ENCODE measurements at places on chromosomes 4 and X.

DNA sequence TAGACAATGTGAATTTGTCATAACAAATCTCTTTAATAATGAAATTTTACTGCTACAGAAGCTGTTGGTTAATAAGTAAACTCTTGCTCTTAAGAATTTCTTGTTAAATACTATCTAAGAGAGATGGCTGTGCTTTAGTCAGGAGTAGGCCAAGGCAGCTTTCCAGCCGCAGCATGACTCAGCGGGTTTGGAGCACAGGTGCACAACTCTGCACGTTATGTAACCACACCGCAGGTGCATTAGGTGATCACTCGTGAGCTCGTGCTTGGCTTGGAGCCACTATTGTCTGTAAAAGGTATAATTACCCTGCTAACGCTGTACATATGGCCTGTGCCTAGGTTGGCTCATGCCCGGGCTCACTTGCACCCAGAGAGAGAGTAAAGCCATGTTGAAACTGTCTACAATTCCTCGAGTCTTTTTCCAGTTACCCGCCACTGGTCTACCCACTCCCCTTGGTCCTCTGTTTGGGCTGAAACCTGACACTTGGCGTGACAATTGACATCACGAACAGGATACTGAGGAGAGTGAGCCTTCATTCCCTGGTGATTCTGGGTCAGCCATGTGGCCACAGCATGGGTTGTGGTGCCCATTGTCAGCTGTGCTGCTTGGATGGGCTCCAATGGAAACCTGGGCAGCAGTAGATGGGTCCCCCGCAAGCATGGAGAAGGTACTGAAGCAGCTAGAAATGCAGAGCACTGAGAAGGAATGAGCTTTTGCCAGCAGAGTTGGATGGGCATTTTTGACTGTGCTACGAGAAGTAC lies 18.4 kb upstream of the ANAPC4 start:
- DNase-seq: no peak

DNA sequence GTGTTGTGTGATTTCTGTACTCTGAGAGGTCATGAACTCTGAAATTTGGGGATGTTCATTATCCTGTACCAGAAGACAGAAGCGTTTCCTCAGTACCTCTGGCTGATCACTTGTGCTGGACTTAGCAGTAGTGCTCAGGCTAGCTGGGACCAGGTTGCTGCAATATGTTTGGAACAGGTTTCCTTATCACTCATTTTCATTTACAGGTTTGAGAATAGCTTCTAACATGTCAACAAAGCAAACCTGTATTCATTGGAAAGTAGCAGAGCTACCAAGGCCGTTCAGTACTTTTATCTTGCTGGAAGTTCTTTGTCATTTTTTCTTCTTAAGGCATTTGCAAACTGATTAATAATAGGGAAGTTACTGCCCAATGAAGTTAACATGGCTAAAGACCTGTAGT lies 242.9 kb upstream of the ANKRD50 start:
- DNase-seq: no peak

GRCh38 chr4:72641611-72642010 lies 72.6 kb upstream of the ADAMTS3 start:
- DNase-seq: no peak

- no peak for DNase-seq
Measured at GRCh38 chr4:175418516-175418915, 393.5 kb downstream of the GPM6A start.

GRCh38 chrX:141969706-141970105 lies 66.0 kb downstream of the MAGEC1 start:
- DNase-seq: no peak

DNA sequence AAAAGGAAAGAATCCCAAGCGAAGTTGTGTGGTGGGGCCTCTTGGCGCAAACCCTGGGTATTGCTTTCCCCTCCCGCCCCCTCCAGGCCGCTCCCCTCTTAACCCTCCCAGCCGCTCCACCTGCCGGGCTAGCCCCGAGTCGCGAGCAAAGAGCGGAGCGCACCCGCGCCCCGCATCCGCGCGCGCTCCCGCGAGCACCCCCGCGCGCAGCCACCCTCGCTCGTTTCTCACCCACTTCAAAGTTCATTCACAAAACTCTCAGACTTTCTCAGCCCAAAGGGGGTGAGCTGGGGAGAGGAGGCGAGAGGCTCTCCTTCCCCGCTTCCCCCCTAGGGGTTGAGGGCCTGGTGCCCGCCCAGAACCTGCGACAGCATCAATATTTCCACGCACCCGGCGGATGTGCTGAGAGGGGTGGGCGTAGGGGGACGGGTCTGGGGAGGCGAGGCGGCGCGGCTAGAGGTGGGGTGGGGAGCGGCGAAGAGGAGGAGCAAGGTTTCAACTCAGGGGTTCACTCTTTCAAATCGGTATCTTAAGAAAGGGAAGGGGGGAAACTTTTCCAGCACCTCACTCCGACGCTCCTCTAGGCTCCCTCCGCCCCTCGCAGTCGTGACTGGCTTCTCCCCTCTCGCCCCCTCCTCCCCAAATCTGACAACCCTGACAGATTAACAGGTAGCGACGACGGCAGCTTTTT lies 1.8 kb downstream of the MAML3 start:
- DNase-seq: peak; percentile 87

DNA sequence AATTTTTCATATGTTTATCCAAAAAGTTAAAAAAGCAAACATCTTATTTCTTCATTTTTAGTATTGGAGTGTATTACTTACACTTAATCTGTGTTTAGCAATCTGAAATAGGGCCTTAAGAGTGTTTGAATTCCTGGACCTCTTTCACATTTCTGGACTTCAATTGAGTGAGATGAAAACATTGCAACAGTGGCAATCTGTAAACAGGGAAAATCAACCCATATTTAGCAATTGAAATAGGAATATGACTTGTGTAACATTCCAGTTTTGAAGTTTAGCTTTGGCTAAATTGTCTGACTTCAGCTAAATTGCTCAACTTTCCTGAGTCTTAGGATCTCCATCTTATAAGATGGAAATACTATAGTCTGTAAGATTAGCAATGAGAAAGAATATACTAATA lies 34.6 kb upstream of the FHL1 start:
- DNase-seq: no peak

DNA sequence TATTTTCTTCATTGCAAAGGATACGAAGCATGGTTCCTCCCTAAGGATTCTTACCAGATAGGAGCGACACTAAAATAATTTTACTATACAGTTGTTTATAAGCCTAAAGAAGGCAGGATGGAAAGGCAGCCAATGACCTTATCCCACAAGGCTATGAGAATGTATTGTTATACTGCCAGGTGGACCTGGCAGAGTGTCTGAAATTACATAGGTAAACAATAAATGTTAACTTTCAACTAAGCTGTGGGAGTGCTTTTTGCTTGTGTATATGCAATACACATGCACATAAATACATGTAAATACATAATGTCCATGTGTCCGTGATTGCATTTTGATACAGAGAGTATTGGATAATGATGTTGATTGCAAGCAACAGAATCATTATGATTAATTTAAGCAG lies 850.6 kb downstream of the CENPC start:
- DNase-seq: no peak

- no peak for DNase-seq
Measured at GRCh38 chr4:37268319-37268718, 23.8 kb downstream of the NWD2 start.

GRCh38 chrX:9665113-9665512 lies 100.5 kb downstream of the GPR143 start:
- DNase-seq: no peak

DNA sequence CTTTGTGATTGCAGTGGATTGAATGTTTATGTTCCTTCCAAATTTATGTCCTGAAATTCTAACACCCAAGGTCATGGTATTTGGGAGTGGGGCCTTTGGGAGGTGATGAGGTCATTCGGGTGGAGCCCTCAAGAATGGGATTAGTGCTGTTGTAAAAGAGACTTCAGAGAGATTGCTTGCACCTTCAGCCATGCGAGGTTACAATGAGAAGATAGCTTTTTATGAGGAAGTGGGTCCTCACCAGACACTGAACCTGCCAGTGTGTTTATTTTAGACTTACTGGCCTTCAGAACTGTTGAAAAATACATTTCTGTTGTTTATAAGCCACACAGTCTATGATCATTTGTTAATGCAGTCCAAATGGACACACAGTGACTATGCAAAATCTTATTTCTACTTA lies 161.0 kb upstream of the GPRIN3 start:
- DNase-seq: no peak

DNA sequence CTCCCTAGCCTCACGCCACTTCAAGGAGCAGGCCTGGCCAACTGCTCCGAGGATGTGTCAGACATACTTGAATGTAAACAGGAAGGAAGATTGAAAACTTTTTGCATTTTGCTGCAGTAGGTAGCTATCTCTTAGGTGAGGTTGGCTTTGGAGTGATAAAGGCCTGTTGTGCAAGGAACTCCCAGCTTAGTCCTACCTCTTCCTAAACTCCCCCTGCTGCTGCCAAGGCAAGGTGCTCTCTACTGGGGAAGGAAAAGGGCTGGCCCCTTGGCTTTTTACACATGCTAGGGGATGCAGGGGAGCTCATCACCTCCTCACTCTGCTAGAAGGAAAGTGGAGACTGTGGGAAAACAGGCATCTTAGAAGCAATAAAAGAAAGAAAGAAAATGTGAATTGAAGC lies 10.7 kb upstream of the BRS3 start:
- DNase-seq: no peak

- DNase-seq: no peak
Measured at GRCh38 chr4:160846121-160846520, 1317.7 kb downstream of the FSTL5 start.

- DNase-seq: peak; percentile 66
Measured at GRCh38 chr4:112321776-112322684, 24.9 kb downstream of the ALPK1 start.

DNA sequence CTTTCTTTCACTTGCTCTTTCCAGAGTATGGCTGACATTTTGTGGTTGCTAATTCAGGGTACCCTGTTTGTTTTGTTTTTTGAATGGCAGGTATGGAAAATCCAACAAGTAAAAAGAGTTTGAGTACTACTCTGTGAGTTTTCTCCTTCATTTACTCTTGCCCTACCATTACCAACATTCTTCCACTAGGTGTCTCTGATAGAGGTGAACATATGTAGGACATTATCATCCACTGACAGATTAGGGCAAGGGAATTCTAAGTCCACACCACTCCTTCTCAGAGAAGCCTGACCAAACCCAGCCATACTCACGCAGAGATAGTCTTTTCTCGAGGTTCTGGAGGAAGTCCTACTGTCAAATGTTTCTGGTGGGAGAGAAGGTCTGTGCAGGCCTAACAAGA lies 36.7 kb upstream of the HDAC8 start:
- DNase-seq: no peak

GRCh38 chr4:8324640-8325239 lies 55.2 kb downstream of the HTRA3 start:
- DNase-seq: no peak

GRCh38 chr4:1813231-1813630 lies 20.1 kb downstream of the FGFR3 start:
- no peak for DNase-seq

- peak; percentile 8 for DNase-seq
Measured at GRCh38 chr4:155667568-155668511, 1.2 kb downstream of the GUCY1A1 start.

GRCh38 chr4:12165616-12166015 lies 736.9 kb upstream of the HS3ST1 start:
- no peak for DNase-seq

- DNase-seq: no peak
Measured at GRCh38 chrX:16993791-16994318, 47.4 kb downstream of the REPS2 start.

DNA sequence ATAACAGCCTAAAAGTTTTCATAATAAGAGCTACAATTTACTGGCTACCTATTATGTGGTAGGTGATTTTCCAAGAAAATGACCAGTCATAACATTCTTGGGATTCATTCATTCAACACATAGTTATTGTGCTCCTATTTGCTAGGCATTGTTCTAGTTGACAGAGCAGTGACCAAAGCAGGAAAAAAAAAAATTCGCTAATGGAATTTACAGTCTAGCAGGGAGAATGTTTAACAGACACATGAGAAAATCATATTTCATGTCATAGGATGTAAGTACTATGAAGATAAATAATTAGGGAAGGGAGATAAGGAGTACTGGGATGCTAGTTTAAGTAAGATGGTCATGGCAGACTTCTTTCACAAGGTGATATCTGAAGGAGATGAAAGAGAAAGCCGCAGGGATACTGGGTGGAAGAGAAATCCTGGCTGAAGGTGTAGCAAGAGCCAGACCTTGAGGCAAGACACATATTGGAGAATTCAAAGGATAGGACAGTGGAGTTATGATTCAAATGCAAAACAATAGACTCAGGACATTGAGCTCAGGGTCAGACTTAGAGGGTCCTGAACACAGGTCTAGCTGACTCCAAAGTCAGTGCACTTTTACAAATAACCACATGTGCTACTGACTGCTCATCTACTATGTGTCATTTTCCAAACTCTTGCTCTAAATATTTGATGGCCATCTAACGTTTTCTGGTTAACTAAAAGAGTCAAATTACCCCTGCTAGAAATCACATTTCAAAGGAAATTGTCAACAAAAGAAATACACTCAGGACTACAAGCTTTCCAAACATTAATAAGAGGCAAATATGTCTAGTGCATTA lies 20.4 kb downstream of the SPCS3 start:
- DNase-seq: no peak

DNA sequence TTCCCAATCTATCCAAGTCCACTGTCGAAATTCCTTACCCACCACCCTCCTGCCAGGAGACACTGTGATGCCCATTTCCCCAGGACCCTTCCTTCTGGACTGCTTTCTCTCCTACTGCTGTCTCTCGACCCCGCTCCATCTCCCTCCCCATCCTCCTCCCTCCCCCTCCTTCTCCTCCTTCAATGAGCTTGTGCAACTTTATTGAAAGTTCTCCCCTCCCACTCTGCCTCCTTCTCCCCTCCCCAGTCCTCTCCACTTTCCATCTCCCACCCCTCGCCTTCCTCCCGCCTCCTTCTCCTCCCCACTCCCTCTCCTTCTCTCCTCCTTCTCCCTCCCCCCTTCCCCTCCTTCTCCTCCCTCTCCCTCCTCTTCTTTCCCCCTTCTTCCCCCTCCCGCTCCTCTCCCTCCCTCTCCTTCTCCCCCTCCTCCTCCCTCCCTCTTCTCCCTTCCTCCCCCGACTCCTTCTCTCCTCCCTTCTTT lies 116.6 kb upstream of the FAT1 start:
- no peak for DNase-seq

GRCh38 chr4:184447664-184448063 lies 26.7 kb downstream of the IRF2 start:
- DNase-seq: no peak

DNA sequence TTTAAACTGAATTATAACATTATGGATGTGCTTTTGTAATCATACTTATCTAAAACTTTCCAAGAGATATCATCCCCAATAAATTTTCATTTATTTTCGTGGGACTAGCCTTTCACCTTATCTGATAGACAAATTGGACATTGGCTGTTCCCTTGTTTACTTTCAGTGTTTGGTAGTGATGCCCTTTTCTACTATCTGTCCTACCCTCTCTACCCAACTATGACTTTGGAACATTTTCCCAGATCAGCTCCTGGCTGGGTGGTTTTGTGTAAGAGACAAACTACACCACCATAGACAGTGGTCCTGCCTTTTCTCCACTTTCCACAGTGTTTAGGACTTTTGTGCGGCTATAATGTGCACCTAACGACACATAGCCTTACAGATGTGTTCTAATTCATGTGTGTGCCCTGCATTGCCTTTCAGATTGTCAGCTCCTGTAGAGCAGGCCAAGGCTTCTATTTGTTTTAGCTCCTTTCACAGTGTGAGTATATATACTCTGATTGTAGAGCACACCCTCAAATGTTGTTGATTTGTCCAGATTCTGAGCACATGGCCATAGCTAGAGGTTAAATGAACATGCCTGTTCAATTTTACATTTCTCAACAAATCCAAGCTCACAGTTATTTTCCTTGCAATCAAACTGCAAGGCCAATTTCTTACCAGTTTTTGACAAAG lies 63.0 kb upstream of the TRPC5OS start:
- DNase-seq: no peak

Data from germinal center (tissue), 1 donor.